A549 treated with dexamethasone at 1 μM for 4 hours (cell line): ENCODE measurements at places on chromosomes 13 and 19. TPM values are rescaled to one million over a fixed set of nuclear protein-coding genes. Genes with fewer than 3 reads are reported as not detected.

Gene AP1M2
- total RNA-seq = 25.7 to 36.9 TPM (median 30.2 TPM) in 5 replicates

Gene MYO1F
- 0.22 to 0.39 TPM (median 0.28 TPM) in 5 replicates for total RNA-seq

Gene CGB7
- 0.23 to 0.86 TPM (median 0.45 TPM) in 5 replicates for total RNA-seq

Gene FLT1
- total RNA-seq = 0.02 to 0.12 TPM (median 0.07 TPM) in 3 of 5 replicates, not detected in the others

Gene CRX
- not detected in 5 replicates for total RNA-seq

Gene EBI3
- 2.8 to 5.0 TPM (median 3.4 TPM) in 5 replicates for total RNA-seq

Gene FCER2
- not detected in 5 replicates for total RNA-seq

Gene PCDH9
- 5.7 to 7.9 TPM (median 7.0 TPM) in 5 replicates for total RNA-seq

Gene ZNF296
- total RNA-seq = 11.5 to 21.3 TPM (median 18.6 TPM) in 5 replicates

Gene PRR19
- 3.4 to 4.5 TPM (median 3.6 TPM) in 5 replicates for total RNA-seq

Gene C13orf42
- total RNA-seq = not detected in 5 replicates

Gene GFY
- total RNA-seq = 0.17 to 0.40 TPM (median 0.23 TPM) in 5 replicates

Gene NRTN
- 0.46 to 1.8 TPM (median 1.3 TPM) in 5 replicates for total RNA-seq

Gene RSPH6A
- total RNA-seq = 0.04 TPM in 2 of 5 replicates, not detected in the others

Gene REEP6
- 4.1 to 6.0 TPM (median 5.6 TPM) in 5 replicates for total RNA-seq

Gene PEAK3
- total RNA-seq = 0.15 to 0.41 TPM (median 0.31 TPM) in 5 replicates

Gene PGLYRP2
- total RNA-seq = not detected in 5 replicates

Gene C19orf85
- total RNA-seq = 0.10 TPM in 1 of 5 replicates, not detected in the others

Gene HIPK4
- 0.16 to 0.39 TPM (median 0.35 TPM) in 5 replicates for total RNA-seq

Gene ACP7
- 0.02 to 0.07 TPM (median 0.05 TPM) in 5 replicates for total RNA-seq

Gene SIGLEC5
- not detected in 5 replicates for total RNA-seq

Gene TLE6
- 4.4 to 7.3 TPM (median 6.1 TPM) in 5 replicates for total RNA-seq

Gene SULT2B1
- 11.9 to 18.4 TPM (median 17.2 TPM) in 5 replicates for total RNA-seq

Gene ZSWIM9
- 4.8 to 7.7 TPM (median 6.1 TPM) in 5 replicates for total RNA-seq

Gene HRC
- total RNA-seq = not detected in 5 replicates

Gene SAFB2
- 23.3 to 45.0 TPM (median 37.3 TPM) in 5 replicates for total RNA-seq

Gene GPC6
- 3.9 to 7.2 TPM (median 6.5 TPM) in 5 replicates for total RNA-seq
